ENCODE measurements at places on chromosomes 4 and X. TPM values are rescaled to one million over a fixed set of nuclear protein-coding genes. Genes with fewer than 3 reads are reported as not detected.

GRCh38 chr4:158810487-158811215, 41.8 kb downstream of the FNIP2 start:
- DNase-seq = peak; percentile 35

GRCh38 chr4:150447356-150447755, 134.6 kb upstream of the MAB21L2 start:
- no peak for DNase-seq

DNA sequence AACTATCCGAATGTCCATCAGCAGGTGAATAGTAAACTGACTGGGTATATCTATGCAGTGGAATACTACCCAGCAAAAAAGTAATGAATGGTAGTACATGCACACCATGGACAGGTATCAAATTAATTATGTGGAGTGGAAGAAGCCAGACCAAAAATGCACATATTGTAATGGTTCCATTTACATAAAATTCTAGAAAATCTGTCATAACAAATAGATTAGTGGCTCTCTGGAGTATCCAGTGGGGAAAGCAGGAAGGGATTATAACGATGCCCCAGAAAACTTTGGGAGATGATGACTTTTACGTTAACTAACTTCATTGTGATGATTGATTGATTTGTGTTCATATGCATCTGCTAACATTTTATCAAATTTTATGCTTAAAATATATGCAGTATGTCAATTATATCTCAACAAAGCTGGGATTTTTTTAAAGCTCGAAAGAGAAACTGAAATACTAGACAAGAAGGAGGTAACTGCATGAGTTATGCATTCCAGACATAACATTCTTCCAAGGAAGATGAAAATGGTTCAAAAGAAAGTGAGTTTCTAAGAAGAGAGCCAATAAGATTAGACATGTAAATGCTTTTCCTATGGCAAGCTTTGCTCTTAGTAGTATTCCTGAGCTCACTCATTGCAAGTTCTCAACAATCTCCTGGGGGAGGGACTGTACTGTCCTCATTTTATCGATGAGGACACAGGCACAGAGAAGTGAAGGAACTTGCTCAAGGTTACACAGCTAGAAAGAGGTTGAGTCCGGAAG, 58.6 kb upstream of the MSX1 start:
- DNase-seq = no peak

GRCh38 chrX:119948381-119948780, 4.8 kb upstream of the NKAP start:
- no peak for DNase-seq

DNA sequence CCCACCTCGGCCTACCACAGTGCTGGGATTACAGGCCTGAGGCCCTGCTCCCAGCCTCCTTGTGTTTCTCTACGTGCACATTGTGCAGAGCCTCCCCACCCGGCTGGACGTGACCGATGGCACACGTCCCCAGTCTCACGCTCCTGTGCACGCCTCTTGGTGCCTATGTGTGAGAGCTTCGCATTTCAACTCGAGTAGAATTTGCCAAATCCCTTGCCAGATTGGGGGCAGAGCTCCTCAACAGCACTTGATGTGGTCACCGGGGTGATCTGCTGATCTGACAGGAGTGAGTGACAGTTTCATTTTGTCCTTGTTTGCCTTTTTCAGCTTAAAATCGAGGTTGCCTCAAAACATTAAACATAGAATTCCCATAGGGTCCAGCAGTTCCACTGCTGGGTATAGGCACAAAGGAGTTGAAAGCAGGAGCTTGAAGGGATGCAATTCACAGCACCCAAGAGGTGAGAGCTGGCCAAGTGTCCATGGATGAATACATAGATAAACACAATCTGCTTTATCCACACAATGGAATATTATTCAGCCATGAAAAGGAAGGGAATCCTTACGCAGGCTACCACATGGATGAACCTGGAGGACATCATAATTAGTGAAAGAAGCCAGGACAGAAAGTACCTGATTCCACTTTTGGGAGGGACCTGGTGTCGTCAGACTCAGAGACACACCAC, 17.6 kb downstream of the TMEM187 start:
- no peak for DNase-seq

The ACSL4 gene
- 205 TPM for total RNA-seq

The NEUROG2 gene
- total RNA-seq = 36.7 TPM

GRCh38 chrX:130896802-130897501, 6.1 kb downstream of the ENOX2 start:
- DNase-seq = no peak

DNA sequence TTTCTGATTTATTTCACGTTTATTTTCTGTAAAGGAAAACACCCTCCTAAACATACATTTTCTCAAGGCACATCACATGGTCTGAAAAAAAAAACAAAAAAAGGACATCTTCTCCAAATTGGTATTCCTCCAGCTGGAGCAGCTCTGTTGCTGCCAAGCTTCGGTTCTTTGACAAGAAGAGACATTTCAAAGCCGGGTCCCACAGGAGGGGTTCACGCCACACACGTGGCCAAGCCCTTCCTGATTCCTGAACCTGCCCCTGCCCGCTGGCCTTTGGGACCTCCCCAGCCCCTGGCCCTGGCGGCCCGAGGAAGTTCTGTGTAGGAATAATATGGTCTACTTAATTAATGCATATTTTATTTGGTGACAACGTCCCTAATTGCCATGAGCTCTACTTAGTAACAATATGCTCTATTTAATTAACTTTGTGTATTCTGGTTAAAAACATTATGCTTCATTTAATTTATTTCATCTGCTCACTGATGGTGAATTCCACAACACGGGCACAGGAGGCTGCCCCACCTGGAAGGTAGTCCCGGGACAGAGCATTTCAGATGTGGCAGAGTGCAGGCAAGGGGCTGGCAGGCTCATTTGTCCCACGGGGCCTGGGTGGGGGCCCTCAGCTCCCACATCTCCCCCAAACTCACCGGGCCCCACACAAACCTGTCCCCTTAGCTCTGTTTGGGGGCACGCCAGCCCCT, 5.4 kb upstream of the RGS12 start:
- no peak for DNase-seq

The NUP54 gene
- 128 TPM for total RNA-seq

The ITGB1BP2 gene
- total RNA-seq = 0.41 TPM
